ENCODE measurements at places on chromosomes 11 and 22.

- no peak for DNase-seq
Observed at GRCh38 chr11:107562647-107563208, 2.8 kb downstream of the ALKBH8 start.

DNA sequence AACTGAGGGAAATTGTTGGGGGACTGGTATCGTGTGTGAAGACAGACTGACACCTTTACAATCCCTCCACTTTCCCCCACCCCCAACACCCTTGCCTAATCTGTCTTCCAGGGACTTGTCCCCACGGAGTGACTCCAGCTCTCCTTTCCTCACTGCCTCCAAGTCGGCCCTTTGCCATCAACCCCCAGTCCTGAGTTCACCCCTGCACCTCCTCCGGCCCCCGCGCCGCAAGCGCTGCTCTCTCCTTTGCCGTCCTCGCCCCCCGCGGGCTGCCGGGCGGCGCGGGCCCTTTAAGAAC, 183 bp upstream of the ABCG4 start:
- DNase-seq: no peak

GRCh38 chr22:27851974-27852746, 50.6 kb upstream of the MN1 start:
- no peak for DNase-seq

DNA sequence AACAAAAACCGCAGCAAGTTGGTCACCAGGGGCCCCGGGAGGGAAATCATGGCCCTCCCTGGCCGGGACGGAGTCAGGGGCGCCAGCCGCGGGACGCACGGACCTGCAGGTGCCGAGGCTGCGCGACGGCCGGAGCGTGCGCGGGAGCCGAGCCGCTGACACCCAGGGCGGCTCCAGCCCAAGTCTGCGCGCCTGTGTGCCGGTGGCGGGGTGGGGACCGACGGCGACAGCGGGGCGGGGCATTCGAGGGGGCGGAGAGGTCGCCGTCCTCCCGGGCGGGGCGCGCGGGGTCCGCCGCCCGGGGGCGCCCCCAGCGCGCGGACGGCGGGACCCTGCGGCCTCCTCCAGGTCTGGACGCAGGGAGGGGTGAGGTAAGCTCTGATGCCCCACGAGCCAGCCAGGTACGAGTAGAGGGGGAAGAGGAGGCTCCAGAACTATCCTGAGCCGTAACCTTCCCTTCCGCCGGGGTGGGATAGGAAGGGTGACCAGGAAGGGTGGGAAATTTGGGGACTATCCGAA, at the start of gene ESAM:
TSS of gene ESAM (minus strand) at position 186 of the 519 bp plus-strand sequence. CDS start at position 50, 136 bp downstream.
- peak; percentile 72 for DNase-seq

- no peak for DNase-seq
Observed at GRCh38 chr11:93662175-93662570, 691 bp downstream of the CEP295 start.

- DNase-seq: no peak
Observed at GRCh38 chr11:33685082-33685481, 15.5 kb downstream of the C11orf91 start.

- DNase-seq: no peak
Observed at GRCh38 chr11:61009392-61010275, 38.2 kb downstream of the CD6 start.

- no peak for DNase-seq
Observed at GRCh38 chr22:26162926-26163325, 6.3 kb upstream of the SEZ6L start.

DNA sequence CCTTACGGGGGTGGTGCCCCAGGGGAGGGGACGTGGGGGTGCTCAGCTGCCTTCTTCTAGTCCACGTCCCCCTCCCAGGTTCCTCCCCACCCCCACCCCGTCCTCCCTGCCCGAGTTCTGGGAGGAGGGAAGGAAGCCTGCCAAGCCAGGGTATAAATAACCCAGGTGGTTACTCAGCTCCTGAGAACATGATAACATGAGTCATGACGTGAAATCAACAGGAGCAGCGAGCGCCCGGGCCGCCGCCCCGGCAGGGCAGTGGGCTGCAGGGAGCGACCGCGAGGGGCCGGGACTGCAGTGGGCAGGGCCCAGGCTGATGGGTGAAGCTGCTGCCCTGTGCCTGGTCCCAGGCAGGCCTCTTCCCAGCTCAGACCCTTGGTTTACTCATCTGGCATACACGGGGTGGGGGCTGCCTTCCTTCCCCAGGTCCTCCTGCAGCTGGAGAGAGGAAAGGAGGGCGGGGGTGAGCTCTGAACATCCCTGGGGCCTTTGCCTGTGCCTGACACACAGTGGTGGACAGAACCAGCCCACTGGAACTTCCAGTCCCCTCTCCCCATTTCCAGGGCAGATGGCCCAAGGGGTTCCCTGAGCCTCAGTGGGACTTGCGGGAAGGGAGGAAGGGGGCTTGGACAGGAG, 8.8 kb upstream of the PDGFB start:
- no peak for DNase-seq

DNA sequence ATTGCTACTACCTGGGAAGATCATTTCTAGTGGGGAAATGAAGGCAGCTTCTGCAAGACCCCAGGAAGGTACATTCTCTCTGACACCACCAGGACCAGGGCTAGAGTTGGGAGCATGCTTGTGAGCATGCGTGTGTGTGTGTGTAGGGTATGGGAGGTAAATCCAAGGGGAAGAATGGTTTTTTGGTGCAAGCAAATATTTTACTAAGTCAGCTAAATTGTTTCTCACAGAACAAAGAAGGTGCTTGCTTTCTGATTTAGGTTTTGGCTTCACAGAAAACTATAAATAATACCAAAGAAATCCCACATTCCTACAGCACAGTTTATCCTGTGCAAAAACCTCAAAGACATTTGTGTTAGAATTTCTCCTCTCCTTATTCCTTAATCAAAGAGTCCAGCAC, 344.0 kb upstream of the CCDC90B start:
- DNase-seq: no peak

DNA sequence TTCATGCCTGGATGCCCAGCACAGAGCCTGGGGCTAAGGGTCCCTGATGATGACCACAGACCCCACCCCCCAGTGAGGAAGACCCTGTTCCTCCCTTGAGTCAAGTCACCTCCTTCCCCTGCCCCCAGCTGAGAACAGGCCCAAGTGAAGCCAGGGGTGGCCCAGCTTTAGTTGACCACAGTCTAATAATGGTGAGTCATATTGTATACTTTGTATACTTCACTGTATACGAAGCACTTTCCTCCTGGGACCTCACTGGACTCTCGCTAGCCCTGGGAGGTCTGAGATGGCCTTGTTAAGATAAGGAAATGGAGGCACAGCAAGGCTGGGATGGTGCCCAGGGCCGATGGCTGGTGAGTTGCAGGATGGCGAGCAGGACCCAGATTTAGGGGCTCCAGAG, 3.7 kb upstream of the FLRT1 start:
- no peak for DNase-seq

DNA sequence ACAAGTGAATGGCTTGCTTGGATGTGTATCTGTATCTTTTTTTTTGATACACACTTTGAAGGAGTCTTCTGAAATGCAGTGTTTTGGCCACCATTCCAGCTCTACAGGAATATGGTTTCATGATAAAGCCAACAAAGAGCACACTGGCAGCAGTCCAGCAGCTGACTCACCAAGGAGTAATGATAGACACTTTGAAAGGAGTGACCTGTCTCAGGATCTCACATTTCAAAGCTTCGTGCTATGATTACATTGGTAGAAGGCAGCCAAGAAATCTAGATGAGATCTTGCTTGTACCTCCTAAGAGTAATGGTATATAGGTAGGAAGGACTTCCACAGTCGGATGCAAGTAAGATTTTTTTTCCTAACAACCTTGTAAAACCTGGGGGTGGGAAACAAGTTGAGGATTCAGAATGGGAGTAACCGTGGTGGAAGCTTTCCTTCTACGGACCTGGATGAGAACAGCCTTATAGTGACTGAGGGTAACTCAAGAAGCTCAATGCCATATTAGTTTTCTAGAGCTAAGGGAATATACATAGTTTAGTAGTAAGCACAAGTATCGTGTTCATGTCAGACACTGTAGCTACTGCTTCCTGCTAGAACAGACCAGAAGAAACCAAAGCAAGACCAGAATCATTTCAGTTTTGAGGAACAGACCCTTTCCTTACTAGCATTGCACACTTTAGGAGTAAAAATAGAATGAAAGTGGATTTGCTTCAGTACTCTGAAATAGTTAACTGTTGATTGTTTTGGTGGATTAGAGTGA, 25.0 kb downstream of the MTMR3 start:
- DNase-seq: peak; percentile 29

DNA sequence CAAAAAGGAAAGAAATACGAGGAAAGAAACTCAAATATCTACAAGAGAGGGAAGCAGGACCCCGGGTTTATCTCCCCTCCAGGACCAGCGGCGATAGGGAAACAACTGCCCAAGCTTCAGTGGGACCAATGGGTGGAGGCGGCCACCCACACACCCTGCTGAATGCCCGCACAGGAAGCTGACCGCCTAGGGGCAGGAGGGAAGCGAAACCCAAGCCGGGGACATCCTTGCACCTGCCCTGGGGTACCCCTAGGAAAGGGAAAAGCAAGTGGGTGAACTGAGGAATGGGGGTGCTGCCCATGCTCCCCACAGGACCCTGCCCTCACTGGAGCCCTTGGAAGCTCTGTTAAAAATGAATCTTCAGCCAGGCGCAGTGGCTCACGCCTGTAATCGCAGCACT, 27.6 kb upstream of the HMOX1 start:
- DNase-seq: no peak

GRCh38 chr11:83782329-83782728, 496.2 kb upstream of the CCDC90B start:
- DNase-seq: no peak

GRCh38 chr22:26561756-26562417, 28.0 kb downstream of the TPST2 start:
- DNase-seq: no peak

- DNase-seq: no peak
Observed at GRCh38 chr11:118635237-118635591, 27.8 kb downstream of the PHLDB1 start.

DNA sequence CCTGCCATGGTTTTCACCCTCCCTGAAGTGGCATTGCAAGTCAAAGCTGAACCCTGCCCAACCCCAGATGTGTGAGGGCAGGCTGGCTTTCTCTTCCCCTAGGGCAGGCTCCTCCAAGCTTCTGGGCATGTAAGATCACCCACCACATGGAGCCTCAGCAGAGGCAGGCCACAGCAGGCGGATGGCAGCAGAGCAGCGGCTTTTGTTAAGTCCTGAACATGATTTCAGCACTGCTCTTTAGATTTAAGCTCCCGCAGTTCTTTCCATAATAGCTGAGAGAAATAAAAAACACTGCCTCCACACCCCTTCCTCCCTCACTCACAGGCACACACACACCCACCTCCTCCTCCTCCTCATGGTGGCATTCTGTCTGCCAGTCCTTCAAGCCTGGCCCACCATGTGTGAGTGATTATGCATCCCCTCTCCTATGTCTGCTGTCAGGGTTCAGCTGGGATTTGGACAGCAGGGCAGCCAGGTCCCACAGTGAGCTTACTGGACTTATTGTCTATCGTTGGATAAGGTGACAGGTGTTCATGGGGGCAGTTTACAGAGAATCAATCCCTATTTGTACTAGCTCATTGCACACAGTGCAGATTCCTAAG, 5.0 kb upstream of the NTM start:
- no peak for DNase-seq

- DNase-seq: no peak
Observed at GRCh38 chr11:86765878-86766277, 34.5 kb upstream of the PRSS23 start.

DNA sequence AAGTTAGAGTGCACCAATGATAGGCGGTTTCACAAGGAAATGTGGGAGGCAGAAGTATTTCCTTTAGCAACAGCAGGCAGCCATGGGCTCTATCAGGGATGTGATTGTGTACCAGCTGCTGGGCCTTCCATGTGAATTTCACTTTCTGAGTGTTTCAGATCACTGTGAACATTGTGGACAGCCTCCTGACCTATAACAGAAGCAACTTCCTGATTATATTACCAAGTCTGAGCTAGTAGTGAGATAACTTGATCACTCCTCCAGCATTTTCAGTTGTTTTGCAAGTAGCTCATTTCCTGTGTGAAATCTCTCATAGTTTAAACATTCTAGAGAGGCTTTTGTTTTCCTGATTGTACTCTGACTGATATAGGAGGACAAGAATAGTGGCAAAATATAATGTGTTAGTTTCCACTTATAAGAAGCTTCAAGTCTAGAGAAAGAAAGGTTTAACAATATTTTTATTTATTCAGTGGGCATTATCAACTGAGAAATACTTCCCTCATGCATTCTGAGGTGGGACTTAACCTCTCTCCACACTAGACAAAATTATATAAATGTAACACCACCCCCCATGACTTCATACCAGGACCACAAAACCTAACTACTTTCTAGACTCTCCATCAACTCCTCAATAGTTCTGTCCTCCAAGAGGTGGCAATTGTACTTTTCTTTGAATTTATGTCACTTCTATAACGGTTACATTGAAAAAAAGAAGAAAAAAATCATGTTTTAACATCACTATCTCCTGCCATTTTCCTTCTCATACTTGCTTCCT, 184.2 kb upstream of the LUZP2 start:
- no peak for DNase-seq

GRCh38 chr11:133956650-133957633, at the start of gene IGSF9B:
Gene IGSF9B, minus strand, starts transcription at chr11:133956968. Its CDS starts 214 bp downstream, at chr11:133956754.
- DNase-seq: peak; percentile 39

DNA sequence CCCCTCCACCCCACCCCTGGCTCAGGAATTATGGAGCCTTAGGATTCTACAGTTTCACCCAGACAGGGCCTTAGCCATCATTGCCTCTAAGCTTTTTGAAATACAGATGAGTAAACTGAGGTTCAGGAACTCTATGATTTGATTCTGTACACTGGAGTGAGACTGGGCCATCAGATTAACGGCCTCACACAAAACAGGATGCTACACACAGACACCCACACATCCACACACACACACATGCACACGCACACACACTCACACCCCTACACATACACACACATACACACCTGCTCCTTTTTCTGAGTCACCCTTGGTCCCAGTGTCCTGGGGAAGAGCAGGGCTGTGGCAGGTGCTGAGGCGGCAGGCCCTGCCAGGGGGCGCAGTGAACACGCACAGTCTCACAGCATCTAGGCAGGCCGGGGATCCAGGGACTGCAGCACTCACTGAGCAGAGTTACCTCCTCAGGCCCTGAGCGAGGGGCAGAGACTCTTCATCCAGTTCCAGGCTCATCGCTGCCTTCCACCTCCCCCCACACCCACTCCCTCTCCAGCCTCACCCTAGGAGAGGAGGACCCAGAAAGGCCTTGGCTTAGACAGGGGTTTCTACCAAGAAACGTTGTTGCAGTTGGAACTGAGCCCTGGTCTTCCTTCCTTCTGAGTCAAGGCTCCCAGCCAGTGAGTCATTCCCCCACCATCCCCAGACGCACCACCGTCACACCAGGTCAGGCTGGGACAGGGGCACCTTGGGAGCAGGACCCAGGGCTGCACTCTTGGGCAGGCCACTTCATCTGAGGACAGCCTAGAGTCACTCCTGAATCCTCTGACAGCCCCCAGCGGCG, 89.8 kb upstream of the PARVA start:
- peak; percentile 41 for DNase-seq

DNA sequence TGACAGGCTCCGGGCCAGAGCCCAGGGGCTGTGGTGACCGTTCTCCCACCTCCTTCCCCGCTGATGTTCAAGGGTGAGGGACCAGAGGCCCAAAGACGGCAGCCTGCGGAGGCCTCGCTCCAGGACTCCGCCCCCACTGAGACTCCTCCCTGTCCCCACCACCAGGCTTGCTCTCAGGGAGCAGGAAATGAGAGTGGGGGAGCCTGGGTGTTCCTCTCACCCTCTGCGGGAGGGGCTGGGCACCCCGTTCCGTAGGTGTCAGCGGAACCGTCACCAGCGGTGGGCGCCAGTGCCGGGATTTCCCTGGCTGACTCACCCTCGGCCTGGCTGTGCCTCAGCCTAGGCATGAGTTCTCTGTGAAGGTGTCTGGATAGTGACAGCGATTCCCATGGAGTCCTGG, 15.7 kb downstream of the DAGLA start:
- DNase-seq: no peak

GRCh38 chr11:65485920-65486219, 13.0 kb upstream of the MALAT1 start:
- DNase-seq: no peak

Data from HuH-7.5 (cell line).